ENCODE measurements at places on chromosomes 16 and 17. TPM values are rescaled to one million over a fixed set of nuclear protein-coding genes. Genes with fewer than 3 reads are reported as not detected.
A peak's percentile ranks its signal among the peaks of the same experiment; 100 is the strongest.

GRCh38 chr16:59013930-59014329 is 279.8 kb upstream of the GOT2 start:
- no peak overlapping the region for H3K4me3 ChIP-seq
- no peak overlapping the region for H3K27ac ChIP-seq
- no peak for DNase-seq

GRCh38 chr17:74863420-74864296 is 4.0 kb upstream of the GRIN2C start:
- 0 out of 3 replicates have a peak, but pooled peaks cover 3% of the 10 kb centered on the region for H3K36me3 ChIP-seq
- peaks cover 26% of the 10 kb centered on the region for H3K27me3 ChIP-seq
- 0 out of 2 replicates have a peak, but pooled peaks cover 2% of the 10 kb centered on the region for H3K4me1 ChIP-seq

The VPS9D1 gene
- 5.6 TPM for total RNA-seq

DNA sequence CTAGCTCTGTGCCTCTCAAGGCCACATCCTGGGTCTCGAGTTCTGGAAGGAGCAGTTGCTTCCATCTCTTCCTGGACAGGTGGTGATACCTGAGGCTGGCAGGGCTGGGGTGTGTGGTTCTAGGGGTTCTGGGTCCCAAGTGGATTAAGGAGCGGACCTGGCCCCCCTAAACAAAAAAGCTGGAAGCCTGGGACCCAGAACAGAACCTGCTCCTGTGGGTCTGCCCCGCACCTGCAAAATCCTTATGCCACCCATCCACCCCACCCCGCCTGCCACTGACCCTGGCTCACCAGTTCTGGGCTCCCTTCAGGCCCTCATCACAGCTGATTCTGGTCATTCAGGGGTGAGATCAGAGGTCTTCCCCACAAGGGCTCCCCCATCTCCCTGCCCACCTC is 44.8 kb downstream of the ADCY7 start:
- H3K4me3 ChIP-seq = no peak overlapping the region
- no peaks in the 10 kb centered on the region for H3K36me3 ChIP-seq
- no peaks in the 10 kb centered on the region for H3K4me1 ChIP-seq
- no peak overlapping the region for H3K27ac ChIP-seq

The KRTAP1-3 gene
- not detected for total RNA-seq

The TM4SF5 gene
- not detected for total RNA-seq

GRCh38 chr17:44314031-44314430 is 5.6 kb downstream of the RUNDC3A start:
- no peak for DNase-seq
- H3K4me3 ChIP-seq = peak overlapping the region; percentile 39
- peaks cover 4% of the 10 kb centered on the region for H3K4me1 ChIP-seq
- no peaks in the 10 kb centered on the region for H3K36me3 ChIP-seq

GRCh38 chr16:986411-986810 is 4.8 kb downstream of the SOX8 start:
- H3K27me3 ChIP-seq = peaks cover 9% of the 10 kb centered on the region
- no peak overlapping the region for H3K27ac ChIP-seq
- no peak for DNase-seq
- no peaks in the 10 kb centered on the region for H3K36me3 ChIP-seq
- H3K4me3 ChIP-seq = no peak overlapping the region

DNA sequence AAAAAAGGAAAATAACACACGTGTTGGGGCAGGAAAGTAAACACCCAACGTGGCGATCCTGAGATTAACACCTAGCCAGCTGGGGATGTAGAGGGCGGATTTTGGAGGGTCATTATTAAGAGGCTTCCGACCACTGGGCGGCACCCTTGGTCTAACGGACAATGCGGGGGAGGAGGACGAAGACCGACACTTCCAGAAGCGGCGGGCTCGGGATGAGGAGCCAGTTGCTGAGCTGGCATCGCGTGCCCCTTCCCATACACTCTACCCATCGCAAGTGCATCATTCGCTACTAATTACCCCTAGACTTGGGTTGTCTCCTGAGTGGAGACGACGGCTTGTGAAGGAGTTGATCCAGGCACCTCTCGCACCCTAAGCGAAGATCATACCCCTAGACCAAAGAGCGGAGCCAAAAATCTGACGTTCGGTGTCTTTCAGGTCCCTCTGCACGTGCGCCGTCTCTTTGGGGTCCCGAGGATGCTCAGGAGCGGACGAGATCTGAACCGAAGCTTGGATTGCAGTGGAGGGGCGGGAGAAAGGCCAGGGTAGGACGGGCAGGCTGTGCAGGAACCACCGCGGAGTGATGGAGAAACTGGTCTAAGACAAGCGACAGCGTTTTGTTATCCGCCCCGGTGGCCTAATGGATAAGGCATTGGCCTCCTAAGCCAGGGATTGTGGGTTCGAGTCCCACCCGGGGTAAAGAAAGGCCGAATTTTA is 17.6 kb downstream of the ZNF213 start:
- no peaks in the 10 kb centered on the region for H3K4me1 ChIP-seq
- no peaks in the 10 kb centered on the region for H3K36me3 ChIP-seq
- DNase-seq = peak; percentile 97
- H3K27me3 ChIP-seq = no peaks in the 10 kb centered on the region
- H3K27ac ChIP-seq = no peak overlapping the region
- peak overlapping the region; percentile 86 for H3K4me3 ChIP-seq

DNA sequence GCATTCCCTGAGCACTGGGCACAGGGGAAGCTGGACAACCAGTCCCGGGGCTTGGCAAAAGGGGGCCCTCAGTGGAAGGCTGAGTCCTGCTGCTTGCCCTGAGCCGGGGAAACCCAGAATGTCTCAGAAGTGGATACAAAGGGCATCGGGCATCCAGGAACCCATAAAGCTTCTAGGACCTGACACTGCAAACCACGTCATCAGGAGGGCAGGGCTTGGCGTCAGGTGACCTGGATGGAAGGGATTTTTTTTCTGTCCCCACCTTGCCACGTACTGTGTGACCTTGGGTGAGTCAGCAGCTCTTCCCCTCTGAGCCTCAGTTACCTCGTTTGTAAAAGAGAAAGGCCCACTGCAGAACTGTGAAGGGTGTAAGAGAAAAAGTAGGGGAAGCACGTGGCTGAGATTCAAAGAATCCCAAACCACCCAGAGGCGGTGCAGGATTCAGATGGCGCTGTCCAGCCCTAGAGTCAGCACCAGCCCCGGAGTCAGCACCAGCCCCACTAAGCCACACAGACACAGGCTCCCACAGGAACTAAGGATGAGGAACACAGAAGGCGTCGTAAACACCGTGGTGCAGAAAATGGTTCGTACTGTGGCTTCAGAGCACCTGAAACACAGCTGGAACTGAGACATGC is 53.7 kb downstream of the C16orf95 start:
- no peaks in the 10 kb centered on the region for H3K27me3 ChIP-seq
- no peak for DNase-seq
- no peak overlapping the region for H3K4me3 ChIP-seq
- peaks cover 7% of the 10 kb centered on the region for H3K36me3 ChIP-seq
- H3K27ac ChIP-seq = no peak overlapping the region

- H3K27ac ChIP-seq = no peak overlapping the region
- H3K4me3 ChIP-seq = no peak overlapping the region
- H3K4me1 ChIP-seq = peaks cover 2% of the 10 kb centered on the region
- H3K36me3 ChIP-seq = peaks cover 34% of the 10 kb centered on the region
These were observed 16.6 kb downstream of the NSRP1 start for GRCh38 chr17:30133197-30133596.

- H3K4me3 ChIP-seq = no peak overlapping the region
- H3K27me3 ChIP-seq = no peaks in the 10 kb centered on the region
- no peak for DNase-seq
- no peak overlapping the region for H3K27ac ChIP-seq
- peaks cover 48% of the 10 kb centered on the region for H3K36me3 ChIP-seq
These were observed 40.5 kb downstream of the LCMT1 start for GRCh38 chr16:25151996-25152395.

GRCh38 chr17:83080858-83081683 is 1.7 kb downstream of the METRNL start:
- peaks cover 14% of the 10 kb centered on the region for H3K27me3 ChIP-seq
- peaks cover 17% of the 10 kb centered on the region for H3K36me3 ChIP-seq
- no peak overlapping the region for H3K27ac ChIP-seq
- peak overlapping the region; percentile 54 for H3K4me3 ChIP-seq
- peaks cover 11% of the 10 kb centered on the region for H3K4me1 ChIP-seq

- no peak overlapping the region for H3K4me3 ChIP-seq
- no peaks in the 10 kb centered on the region for H3K36me3 ChIP-seq
- no peaks in the 10 kb centered on the region for H3K27me3 ChIP-seq
- no peaks in the 10 kb centered on the region for H3K4me1 ChIP-seq
These were observed 26.6 kb upstream of the KCNG4 start for GRCh38 chr16:84266451-84266850.

The SDR42E2 gene
- total RNA-seq = not detected

The IGSF6 gene
- not detected for total RNA-seq

The USP6 gene
- 0.18 TPM for total RNA-seq

- no peaks in the 10 kb centered on the region for H3K27me3 ChIP-seq
- DNase-seq = no peak
- H3K4me3 ChIP-seq = no peak overlapping the region
- peaks cover 5% of the 10 kb centered on the region for H3K4me1 ChIP-seq
These were observed 87.3 kb upstream of the RPL38 start for GRCh38 chr17:74116087-74116717.

- peak; percentile 36 for DNase-seq
- peaks cover 37% of the 10 kb centered on the region for H3K36me3 ChIP-seq
- no peaks in the 10 kb centered on the region for H3K27me3 ChIP-seq
- H3K27ac ChIP-seq = no peak overlapping the region
- no peak overlapping the region for H3K4me3 ChIP-seq
These were observed 11.8 kb downstream of the SLC16A3 start for GRCh38 chr17:82240506-82241182.

DNA sequence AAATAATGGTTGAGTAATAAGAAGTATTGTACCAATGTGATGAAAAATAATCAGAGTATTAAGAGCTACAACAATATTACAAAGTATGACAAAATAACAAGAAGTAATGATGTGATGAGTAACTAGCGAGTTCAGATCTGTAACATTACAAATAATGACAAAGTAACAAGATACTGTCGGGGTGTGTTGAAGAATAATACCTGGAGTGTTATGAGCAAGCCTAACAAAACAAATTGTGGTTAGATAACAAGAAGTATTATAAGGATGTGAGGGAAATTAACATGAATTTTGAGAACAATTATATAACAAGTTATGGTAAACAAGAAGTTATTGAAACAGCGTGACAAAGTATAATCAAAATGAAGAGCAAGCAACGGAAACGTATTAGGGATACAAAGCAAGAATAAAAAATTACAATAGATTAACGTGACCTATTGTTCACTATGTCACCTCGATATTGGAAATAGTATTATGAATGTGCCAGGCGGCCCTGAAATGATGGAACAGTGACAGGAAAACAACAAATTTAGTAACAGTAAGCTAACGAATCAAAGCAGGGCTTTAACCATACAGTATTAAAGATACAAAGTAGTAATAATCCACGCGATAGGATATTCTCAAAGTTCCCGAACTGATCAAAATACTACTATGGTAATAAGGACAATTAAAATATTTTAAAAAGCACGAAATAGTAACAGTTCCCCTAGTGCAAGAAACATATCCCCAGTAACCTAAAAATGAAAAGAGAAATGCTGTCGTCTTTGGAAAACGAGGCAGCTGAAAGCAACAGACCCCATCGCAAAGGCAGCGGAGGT is 1.6 kb downstream of the TBX4 start:
- H3K36me3 ChIP-seq = no peaks in the 10 kb centered on the region
- H3K4me3 ChIP-seq = peak overlapping the region; percentile 68
- H3K27me3 ChIP-seq = peaks cover 81% of the 10 kb centered on the region
- no peak for DNase-seq

The VAT1L gene
- total RNA-seq = 33.8 TPM

- no peaks in the 10 kb centered on the region for H3K4me1 ChIP-seq
- no peak overlapping the region for H3K4me3 ChIP-seq
- H3K27ac ChIP-seq = no peak overlapping the region
- no peak for DNase-seq
- H3K36me3 ChIP-seq = no peaks in the 10 kb centered on the region
These were observed 93.9 kb downstream of the RGS9 start for GRCh38 chr17:65231086-65231485.

DNA sequence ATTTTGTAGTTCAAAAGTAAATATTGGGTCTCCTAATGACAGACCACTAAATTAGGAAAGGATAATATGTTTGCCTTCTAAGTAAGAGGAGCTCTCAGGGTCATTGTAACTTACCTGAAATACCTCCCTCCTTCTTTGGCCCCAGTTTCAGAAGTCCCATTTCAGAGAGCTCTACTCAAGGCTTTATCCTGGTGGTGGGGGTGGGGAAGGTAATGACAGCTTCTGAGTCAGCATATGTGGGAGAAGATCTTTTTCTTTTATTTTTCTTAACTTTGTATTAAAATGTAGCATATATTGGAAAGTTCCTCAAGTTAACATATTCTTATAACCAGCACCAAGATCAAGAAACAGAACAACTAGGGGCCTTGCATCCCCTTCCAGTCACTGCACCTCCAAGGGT is 16.9 kb upstream of the GINS3 start:
- no peaks in the 10 kb centered on the region for H3K36me3 ChIP-seq
- no peak for DNase-seq
- no peaks in the 10 kb centered on the region for H3K27me3 ChIP-seq
- no peak overlapping the region for H3K27ac ChIP-seq
- no peak overlapping the region for H3K4me3 ChIP-seq
- H3K4me1 ChIP-seq = no peaks in the 10 kb centered on the region

- DNase-seq = no peak
- H3K27ac ChIP-seq = no peak overlapping the region
- no peaks in the 10 kb centered on the region for H3K27me3 ChIP-seq
These were observed 6.6 kb downstream of the PRSS8 start for GRCh38 chr16:31128711-31129567.

The QRICH2 gene
- 2.2 TPM for total RNA-seq

- H3K4me1 ChIP-seq = no peaks in the 10 kb centered on the region
- no peak for DNase-seq
- H3K4me3 ChIP-seq = no peak overlapping the region
- H3K36me3 ChIP-seq = no peaks in the 10 kb centered on the region
- H3K27me3 ChIP-seq = no peaks in the 10 kb centered on the region
These were observed 26.6 kb downstream of the IQCK start for GRCh38 chr16:19744670-19745069.

The LONP2 gene
- 27.8 TPM for total RNA-seq

- peaks cover 10% of the 10 kb centered on the region for H3K36me3 ChIP-seq
- no peak overlapping the region for H3K4me3 ChIP-seq
- H3K4me1 ChIP-seq = no peaks in the 10 kb centered on the region
- no peak for DNase-seq
These were observed 28.1 kb downstream of the BANP start for GRCh38 chr16:87979352-87979751.

GRCh38 chr16:70713824-70714223 is 28.0 kb upstream of the MTSS2 start:
- H3K27ac ChIP-seq = no peak overlapping the region
- H3K36me3 ChIP-seq = no peaks in the 10 kb centered on the region
- H3K4me3 ChIP-seq = no peak overlapping the region
- no peak for DNase-seq
- peaks cover 9% of the 10 kb centered on the region for H3K4me1 ChIP-seq

The ZNF594 gene
- 11.3 TPM for total RNA-seq

DNA sequence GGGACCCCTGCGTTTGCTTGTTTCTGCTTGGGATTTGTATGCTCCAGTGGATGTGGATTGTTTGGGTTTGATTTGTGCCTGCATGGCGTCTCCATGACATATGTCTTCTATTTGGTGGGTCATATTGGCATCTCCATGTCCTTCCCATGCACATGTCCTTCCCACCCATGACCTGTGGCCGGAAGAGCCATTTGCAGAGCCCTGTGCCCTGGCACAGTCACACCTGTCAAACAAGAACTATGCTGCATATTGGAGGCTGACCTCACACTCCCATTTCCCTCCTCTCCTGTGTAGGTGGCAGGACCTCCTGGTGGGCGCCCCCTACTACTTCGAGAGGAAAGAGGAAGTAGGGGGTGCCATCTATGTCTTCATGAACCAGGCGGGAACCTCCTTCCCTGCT is 15.8 kb downstream of the ITGA3 start:
- no peak for DNase-seq
- H3K4me3 ChIP-seq = no peak overlapping the region
- H3K36me3 ChIP-seq = peaks cover 5% of the 10 kb centered on the region
- no peak overlapping the region for H3K27ac ChIP-seq

The TBC1D3C gene
- not detected for total RNA-seq

The ACSM2A gene
- not detected for total RNA-seq

All from H9 (cell line).